CMK (cell line): ENCODE measurements at places on chromosomes 2 and 18.

DNA sequence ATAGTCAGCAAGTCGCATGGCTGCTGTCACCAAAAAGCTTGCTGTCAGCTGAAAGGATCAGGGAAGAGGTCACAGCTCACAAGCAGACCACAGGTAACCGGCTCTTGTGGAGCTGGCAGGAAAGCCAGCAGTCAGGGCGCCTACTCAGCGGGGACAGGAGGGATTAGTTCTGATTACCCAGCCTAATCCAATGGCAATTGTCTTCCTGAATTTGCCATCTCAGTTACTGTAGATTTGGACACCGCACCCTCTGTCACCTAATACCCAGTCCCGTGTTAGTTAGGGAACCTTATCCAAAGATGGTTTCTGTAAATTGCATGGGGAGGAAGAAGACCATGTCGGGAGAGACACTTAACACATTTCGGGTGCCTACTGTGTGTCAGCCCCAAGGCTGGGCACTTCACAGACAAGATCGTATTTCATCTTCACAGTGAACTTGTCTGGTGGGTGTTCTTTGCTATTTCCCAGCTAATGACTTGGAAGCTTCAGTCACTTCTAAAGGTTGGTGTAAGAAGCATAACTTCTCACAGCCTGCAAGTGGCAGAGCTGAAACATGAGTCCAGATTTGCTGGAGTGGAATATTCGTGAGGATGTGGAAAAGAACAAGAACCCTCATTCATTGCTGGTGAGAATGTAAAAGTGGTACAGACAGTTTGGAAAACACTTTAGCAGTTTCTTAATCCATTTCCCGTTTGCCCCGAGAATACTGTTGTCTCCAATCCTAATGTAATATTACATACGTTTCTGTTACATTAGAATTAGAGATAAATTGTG lies 9.9 kb downstream of the ALPK2 start:
- DNase-seq: no peak

GRCh38 chr2:149080971-149081370 lies 42.5 kb downstream of the LYPD6B start:
- DNase-seq: no peak

DNA sequence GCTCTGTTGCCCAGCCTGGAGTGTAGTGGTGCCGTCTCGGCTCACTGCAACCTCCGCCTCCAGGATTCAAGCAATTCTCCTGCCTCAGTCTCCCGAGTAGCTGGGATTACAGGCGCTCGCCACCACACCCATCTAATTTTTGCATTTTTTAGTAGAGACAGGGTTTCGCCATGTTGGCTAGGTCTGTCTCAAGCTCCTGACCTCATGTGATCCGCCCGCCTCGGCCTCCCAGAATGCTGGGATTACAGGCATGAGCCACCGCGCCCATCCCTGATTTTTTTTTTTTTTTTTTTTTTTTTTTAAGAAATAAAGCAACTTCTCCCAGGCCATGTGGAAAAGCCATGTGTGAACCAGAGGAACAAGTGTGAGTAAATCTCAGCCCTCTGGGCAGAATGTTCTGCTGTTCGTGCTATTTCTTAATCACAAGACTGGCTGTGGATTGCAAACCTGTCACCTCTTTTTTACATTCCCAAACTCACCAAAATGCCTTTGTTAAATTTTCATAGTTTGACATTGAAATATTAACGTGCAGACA lies 6.4 kb upstream of the SH3BP4 start:
- no peak for DNase-seq

- no peak for DNase-seq
These were observed 56.7 kb downstream of the ADI1 start for GRCh38 chr2:3462493-3463104.

GRCh38 chr18:22193466-22193865 lies 24.1 kb downstream of the GATA6 start:
- DNase-seq: no peak

DNA sequence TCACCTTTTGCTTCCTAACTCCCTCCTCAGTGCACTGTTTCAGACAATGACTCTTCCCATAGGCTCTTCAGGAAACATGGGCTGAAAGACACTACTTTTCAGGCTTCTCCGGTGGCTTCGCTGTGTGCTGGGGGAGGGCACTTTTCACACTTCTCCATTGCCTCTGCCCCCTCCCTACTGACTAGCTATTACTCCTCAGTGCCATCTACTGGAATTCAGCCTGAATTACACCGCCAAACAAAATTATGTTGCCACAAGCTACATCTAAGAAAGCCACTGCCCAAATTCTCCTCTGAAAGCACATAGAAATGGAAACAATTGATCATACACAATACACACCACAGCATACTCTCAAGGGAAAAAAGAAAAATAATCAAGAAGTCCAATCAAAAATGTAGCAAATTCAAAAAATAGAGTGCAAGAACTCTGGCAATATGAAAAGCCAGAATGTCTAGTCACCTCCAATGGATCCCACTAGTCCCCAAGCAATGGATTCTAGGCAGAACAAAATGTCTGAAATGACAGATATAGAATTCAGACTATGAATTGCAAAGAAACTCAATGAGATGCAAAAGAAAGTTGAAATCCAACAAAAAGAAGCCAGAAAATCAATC lies 1139.4 kb upstream of the GYPC start:
- DNase-seq: no peak
